Prostate gland (tissue), 2 donors: ENCODE measurements at places on chromosomes 2 and 18.

DNA sequence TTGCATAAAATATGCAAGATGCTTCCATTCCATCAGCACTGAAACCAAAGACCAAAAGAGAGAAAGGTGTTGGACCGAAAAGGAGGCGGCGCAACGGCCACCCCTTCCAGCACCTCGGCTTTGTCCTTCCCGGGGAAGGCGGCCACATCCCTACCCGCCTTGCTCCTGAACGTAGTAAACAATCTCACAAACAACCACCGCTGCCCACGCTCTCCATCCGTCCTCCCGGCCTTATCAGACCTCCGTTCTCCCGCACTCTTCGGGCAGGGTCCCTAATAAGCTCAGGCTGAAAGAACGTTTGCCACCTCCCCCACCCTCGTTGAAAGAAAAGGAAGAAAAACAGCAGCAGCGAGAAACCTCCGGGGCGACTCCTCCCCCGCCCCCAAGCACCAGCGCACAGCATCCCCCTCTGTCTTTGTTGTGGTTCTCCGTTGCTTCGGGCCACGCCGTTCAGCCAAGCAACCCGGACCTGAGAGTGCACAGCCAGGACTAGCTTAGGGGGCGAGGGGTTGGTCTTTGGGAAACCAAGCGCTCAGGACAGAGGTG is 4.4 kb downstream of the EVX2 start:
- DNase-seq, result no peak
- H3K36me3 ChIP-seq, result no peaks in the 10 kb centered on the region
- peaks cover 28% of the 10 kb centered on the region for H3K27me3 ChIP-seq

GRCh38 chr2:38037325-38037724 is 38.6 kb downstream of the CYP1B1 start:
- no peaks in the 10 kb centered on the region for H3K27me3 ChIP-seq
- DNase-seq, result no peak
- H3K27ac ChIP-seq, result peak overlapping the region; percentile 65
- no peak overlapping the region for H3K4me3 ChIP-seq
- H3K4me1 ChIP-seq, result no peaks in the 10 kb centered on the region

DNA sequence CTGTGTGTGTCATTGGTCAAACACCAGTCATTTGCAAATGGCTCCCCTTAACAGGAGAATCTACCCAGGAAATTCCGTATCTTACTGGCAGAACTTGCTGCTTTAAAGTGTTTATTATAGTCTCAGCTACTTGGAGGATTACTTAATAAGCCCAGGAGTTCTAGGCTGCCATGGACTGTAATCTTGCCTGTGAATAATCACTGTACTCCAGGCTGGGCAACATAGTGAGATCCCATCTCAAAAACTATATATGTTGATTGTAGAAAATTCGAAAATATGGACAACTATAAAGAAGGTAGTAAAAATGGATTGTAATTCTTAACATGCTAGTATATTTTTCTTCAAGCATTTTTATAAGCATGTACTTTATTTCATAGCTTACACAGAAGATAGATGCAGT is 4.5 kb downstream of the ATIC start:
- DNase-seq, result no peak
- no peak overlapping the region for H3K27ac ChIP-seq
- peaks cover 3% of the 10 kb centered on the region for H3K4me1 ChIP-seq
- no peaks in the 10 kb centered on the region for H3K27me3 ChIP-seq

- H3K36me3 ChIP-seq, result no peaks in the 10 kb centered on the region
- no peaks in the 10 kb centered on the region for H3K4me1 ChIP-seq
- DNase-seq, result no peak
- no peak overlapping the region for H3K27ac ChIP-seq
- H3K4me3 ChIP-seq, result no peak overlapping the region
These were observed 211.8 kb downstream of the GBX2 start for GRCh38 chr2:235956281-235956970.

GRCh38 chr18:7174344-7175095 is 56.4 kb upstream of the LRRC30 start:
- no peak overlapping the region for H3K27ac ChIP-seq
- H3K4me1 ChIP-seq, result no peaks in the 10 kb centered on the region
- no peaks in the 10 kb centered on the region for H3K27me3 ChIP-seq
- H3K4me3 ChIP-seq, result no peak overlapping the region
- H3K36me3 ChIP-seq, result no peaks in the 10 kb centered on the region
- DNase-seq, result no peak

GRCh38 chr2:192035731-192036442 is 158.8 kb downstream of the TMEFF2 start:
- no peaks in the 10 kb centered on the region for H3K4me1 ChIP-seq
- H3K4me3 ChIP-seq, result no peak overlapping the region
- no peak overlapping the region for H3K27ac ChIP-seq
- no peaks in the 10 kb centered on the region for H3K27me3 ChIP-seq
- H3K36me3 ChIP-seq, result no peaks in the 10 kb centered on the region

DNA sequence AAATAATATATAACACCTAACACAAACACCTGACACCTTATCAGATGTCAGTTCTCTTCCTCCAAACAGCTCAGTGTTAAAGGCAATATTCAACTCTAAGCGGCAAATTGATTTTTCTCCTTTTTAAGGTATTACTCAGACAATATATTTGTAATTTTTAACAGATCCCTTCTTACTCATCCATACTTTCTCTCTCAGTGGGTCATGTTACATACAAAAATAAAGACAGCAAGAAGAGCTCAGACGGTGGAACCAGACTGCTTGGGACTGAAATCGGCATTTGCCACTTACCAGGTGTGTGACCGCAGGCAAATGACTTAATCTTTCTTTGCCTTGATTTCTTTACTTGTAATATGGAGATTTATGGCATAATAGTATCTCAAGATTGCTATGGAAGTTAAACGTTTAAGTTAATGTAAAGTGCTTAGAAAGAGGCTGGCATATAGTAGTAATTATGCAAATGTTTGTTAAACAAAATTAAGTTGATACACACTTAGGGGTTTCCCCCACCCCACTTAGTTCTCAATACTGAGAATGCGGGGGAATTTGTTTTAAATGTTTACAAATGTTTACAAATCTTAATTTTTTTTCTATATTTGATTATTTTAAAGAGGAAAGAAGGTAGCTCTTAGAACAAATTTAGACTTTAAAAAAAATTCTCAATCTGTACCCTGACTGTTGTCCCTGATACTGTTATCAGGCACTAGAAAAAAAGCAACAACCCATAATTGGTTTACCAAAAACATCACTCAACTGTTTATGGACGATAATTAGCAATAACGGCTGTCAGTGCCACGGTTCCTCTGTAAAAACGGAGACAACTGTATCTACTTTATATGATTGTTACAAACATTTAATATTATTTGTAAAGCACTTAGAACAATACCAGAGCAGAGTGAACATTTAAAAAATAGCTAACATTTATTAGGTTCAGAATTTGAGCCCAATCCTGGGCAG is 25.6 kb downstream of the MAP3K2 start:
- H3K4me1 ChIP-seq, result no peaks in the 10 kb centered on the region
- H3K36me3 ChIP-seq, result no peaks in the 10 kb centered on the region
- H3K27me3 ChIP-seq, result no peaks in the 10 kb centered on the region
- no peak overlapping the region for H3K4me3 ChIP-seq

GRCh38 chr18:54740136-54740846 is 88.0 kb upstream of the RAB27B start:
- no peak overlapping the region for H3K4me3 ChIP-seq
- DNase-seq, result no peak
- H3K27me3 ChIP-seq, result no peaks in the 10 kb centered on the region
- H3K4me1 ChIP-seq, result no peaks in the 10 kb centered on the region

DNA sequence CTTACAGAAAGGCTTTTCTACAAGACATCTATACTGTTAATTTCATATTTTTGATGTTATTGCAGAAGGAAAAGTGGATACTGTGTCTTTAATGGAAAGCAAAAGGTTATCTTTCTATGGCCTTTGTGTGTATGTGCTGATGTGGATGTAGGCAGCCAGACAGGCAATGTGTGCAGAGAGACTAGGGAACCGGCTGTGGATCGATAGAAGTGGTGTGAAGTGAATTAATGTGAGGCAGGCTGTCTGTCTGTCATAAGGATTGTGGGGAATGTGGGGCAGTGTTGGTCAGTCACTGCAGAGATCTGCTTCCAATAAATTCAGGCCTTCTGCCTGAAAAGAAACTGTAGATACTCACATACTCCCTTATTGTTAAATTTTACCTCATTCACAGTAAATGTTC is 156.7 kb downstream of the WDR7 start:
- H3K36me3 ChIP-seq, result no peaks in the 10 kb centered on the region
- no peak overlapping the region for H3K27ac ChIP-seq
- H3K4me3 ChIP-seq, result no peak overlapping the region
- H3K4me1 ChIP-seq, result no peaks in the 10 kb centered on the region

- no peak overlapping the region for H3K4me3 ChIP-seq
- H3K27me3 ChIP-seq, result no peaks in the 10 kb centered on the region
- H3K4me1 ChIP-seq, result no peaks in the 10 kb centered on the region
- H3K36me3 ChIP-seq, result no peaks in the 10 kb centered on the region
- DNase-seq, result no peak
These were observed 27.6 kb upstream of the KYNU start for GRCh38 chr2:142849820-142850219.

- no peaks in the 10 kb centered on the region for H3K27me3 ChIP-seq
- H3K27ac ChIP-seq, result no peak overlapping the region
- H3K4me3 ChIP-seq, result no peak overlapping the region
- H3K36me3 ChIP-seq, result no peaks in the 10 kb centered on the region
These were observed 35.3 kb upstream of the FAM98A start for GRCh38 chr2:33634261-33634910.

DNA sequence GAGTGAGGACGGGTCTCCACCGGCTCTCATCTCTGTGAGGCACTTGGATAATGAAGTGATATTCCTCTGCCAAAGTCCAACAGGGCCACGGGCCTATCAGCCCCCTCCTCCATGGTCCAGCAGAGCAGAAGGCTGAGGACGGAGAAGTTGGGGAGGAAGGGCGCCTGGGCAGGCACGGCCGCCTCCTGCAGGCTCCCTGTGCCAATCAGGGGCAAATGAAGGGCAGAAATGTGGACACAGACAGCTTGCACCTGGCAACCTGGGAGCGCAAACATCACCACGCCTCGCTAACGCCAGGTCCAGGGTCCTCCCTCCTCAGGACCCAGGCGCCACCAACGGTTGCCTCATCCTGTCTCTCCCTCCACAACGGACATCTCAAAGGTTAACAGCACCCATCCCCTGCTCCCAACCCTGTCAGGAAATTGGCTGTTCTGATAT is 24.3 kb downstream of the SMAD7 start:
- H3K36me3 ChIP-seq, result no peaks in the 10 kb centered on the region
- no peak overlapping the region for H3K4me3 ChIP-seq
- DNase-seq, result no peak
- H3K27ac ChIP-seq, result peak overlapping the region; percentile 14

- no peaks in the 10 kb centered on the region for H3K36me3 ChIP-seq
- DNase-seq, result no peak
- no peaks in the 10 kb centered on the region for H3K27me3 ChIP-seq
- no peak overlapping the region for H3K4me3 ChIP-seq
- H3K27ac ChIP-seq, result no peak overlapping the region
These were observed 202.9 kb upstream of the TNP1 start for GRCh38 chr2:217062768-217063167.

GRCh38 chr2:54397426-54397825 is 58.7 kb upstream of the SPTBN1 start:
- H3K27ac ChIP-seq, result no peak overlapping the region
- no peak for DNase-seq
- no peaks in the 10 kb centered on the region for H3K4me1 ChIP-seq
- H3K36me3 ChIP-seq, result no peaks in the 10 kb centered on the region
- H3K4me3 ChIP-seq, result no peak overlapping the region

GRCh38 chr18:69599377-69599776 is 198.7 kb downstream of the DOK6 start:
- no peaks in the 10 kb centered on the region for H3K36me3 ChIP-seq
- no peaks in the 10 kb centered on the region for H3K27me3 ChIP-seq
- no peak overlapping the region for H3K4me3 ChIP-seq
- H3K27ac ChIP-seq, result no peak overlapping the region
- H3K4me1 ChIP-seq, result no peaks in the 10 kb centered on the region

- no peaks in the 10 kb centered on the region for H3K27me3 ChIP-seq
- DNase-seq, result no peak
- no peak overlapping the region for H3K27ac ChIP-seq
- H3K4me1 ChIP-seq, result no peaks in the 10 kb centered on the region
- H3K4me3 ChIP-seq, result no peak overlapping the region
These were observed 241.8 kb downstream of the CPS1 start for GRCh38 chr2:210798180-210798579.

DNA sequence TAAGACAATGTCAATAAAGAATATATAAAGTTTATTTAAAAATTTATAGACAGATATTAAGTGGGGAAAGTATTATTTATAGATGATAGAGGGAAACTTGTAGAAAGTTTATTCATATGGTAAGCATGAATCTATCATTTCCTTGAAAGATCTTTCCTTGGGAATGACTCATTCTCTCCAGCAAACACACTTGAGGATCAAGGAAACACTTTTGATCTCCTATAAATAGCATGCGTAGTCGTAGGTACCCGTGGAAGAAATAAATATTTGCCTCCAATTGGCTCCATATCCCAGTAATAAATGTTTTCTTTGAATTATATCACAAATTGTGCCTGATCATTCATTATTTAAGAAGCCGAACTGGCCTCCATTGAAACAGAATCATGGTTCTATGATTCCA is 483.4 kb downstream of the RNF144A start:
- H3K4me3 ChIP-seq, result no peak overlapping the region
- H3K36me3 ChIP-seq, result no peaks in the 10 kb centered on the region
- no peaks in the 10 kb centered on the region for H3K27me3 ChIP-seq
- H3K27ac ChIP-seq, result no peak overlapping the region
- DNase-seq, result no peak

DNA sequence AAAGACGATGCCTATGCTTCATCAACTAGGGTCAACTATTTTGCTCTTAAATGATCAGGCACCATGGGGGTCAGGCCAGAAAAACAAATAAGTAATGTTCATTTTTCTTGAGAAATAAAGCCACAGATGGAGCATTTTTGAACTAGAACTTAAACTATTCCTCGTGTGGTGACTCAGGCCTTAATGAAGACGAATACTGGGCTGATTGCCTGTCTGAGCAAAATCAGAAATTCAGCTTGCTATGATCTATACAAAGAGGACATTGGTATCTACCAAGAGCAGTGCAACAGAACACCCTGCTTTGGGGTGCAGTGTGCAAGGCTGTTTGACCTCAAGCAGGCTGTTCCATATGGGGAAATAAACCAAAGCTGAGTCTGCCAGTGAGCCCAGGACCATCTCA is 176.0 kb downstream of the NRP2 start:
- H3K4me3 ChIP-seq, result no peak overlapping the region
- no peak for DNase-seq
- no peaks in the 10 kb centered on the region for H3K27me3 ChIP-seq
- no peaks in the 10 kb centered on the region for H3K36me3 ChIP-seq
- H3K27ac ChIP-seq, result no peak overlapping the region

DNA sequence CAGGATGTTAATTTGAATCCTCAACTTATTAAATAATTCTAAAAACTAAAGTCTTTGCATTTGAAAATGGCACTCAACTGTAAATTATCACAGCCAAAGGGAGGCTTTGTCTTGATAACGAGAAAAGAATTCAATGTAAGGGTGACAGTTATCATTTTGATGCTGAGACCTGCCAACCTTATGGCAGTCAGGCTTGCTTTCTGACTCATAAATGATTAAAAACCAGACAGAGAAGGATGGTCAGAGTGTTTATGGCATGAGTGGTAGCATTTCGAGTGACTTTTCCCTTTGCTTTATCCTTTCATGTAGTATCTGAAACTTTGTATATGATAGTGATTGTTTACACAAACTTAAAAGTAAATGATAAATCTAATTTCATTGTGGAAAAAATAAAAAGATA is 53.9 kb upstream of the EPC2 start:
- no peaks in the 10 kb centered on the region for H3K4me1 ChIP-seq
- H3K4me3 ChIP-seq, result no peak overlapping the region
- no peak overlapping the region for H3K27ac ChIP-seq
- no peak for DNase-seq
